NCI-H345 (cell line): ENCODE measurements at places on chromosomes 5 and 9.

GRCh38 chr5:173715607-173716006 is 99.2 kb upstream of the BOD1 start:
- no peak for DNase-seq

GRCh38 chr5:133779828-133780475 is 167.6 kb upstream of the FSTL4 start:
- no peak for DNase-seq

GRCh38 chr5:68193481-68194036 is 22.0 kb upstream of the PIK3R1 start:
- no peak for DNase-seq

DNA sequence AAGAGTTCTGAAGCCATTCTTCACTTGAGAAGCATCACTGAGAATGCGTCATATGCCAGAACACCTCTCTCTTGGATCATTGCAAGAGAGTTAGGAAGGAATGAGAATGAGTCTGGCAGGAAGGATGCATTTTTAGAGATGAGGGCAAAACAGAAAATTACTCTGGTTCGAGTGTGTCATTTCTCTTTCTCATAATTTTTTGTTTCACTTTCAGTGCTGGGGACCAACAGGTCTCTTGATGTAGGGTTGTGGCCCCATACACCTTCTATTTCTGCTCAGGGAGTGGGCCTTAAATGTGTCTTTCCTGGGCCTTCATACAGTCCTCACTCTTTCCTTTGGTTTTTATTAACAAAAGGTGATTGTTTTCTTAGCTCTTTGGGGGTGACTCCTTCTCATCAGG is 302.4 kb downstream of the NR3C1 start:
- DNase-seq: no peak

DNA sequence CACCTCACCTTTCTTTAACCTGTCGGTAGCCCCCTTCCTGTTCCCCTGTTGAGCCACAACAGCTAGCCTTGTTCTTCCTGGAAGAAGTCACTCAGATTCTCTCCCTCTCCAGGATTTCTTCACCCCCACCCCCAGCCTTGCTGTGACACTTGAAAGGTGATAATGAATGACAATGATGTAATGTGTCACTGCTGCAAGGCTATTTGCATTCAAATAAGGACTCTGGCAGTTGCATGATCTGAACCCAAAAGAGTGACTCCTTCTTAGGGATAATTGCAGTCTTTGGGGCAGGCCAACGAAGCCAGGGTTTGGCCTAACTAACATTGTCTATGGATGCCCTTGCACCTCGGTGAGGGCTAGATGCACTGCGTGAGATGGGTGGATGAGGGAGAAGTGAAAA is 154.4 kb upstream of the CLINT1 start:
- no peak for DNase-seq

DNA sequence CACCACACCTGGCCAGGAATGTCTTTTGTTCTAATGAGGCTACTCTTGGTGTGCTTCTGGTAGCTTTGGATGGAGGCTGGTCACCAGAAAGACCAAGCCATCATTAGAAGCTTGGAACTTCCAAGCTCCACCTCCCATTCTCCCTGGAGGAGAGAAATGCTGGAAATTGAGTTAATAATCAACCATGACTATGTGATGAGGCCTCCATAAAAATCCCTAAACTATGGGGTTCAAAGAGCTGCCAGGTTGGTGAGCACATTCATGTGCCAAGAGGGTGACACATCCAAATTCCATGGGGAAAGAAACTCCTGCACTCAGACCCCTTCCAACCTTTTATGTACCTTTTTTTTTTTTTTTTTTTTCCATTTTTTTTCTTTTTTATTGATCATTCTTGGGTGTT is 105.5 kb upstream of the SPATA31C2 start:
- DNase-seq: no peak

- no peak for DNase-seq
Observed at GRCh38 chr9:6711403-6711802, 46.4 kb upstream of the KDM4C start.

DNA sequence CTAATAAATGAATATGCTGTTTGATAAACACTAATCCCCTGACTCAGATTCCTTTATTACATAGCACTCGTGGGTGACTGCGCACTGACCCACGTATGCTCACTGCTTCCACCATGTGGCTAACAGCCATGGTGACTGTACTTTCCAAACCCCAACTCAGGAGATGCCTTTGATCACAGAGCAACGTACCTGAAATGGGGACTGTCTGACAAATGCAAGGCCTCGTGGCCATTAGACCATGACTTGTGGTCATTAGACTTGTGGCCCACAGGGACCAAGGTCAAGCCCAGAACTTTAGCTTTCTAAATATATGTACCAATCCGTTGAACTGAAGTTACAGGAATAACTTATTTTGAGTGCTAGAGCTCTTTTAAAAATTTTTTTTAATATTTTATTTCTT is 46.6 kb downstream of the CYFIP2 start:
- DNase-seq: peak; percentile 30

DNA sequence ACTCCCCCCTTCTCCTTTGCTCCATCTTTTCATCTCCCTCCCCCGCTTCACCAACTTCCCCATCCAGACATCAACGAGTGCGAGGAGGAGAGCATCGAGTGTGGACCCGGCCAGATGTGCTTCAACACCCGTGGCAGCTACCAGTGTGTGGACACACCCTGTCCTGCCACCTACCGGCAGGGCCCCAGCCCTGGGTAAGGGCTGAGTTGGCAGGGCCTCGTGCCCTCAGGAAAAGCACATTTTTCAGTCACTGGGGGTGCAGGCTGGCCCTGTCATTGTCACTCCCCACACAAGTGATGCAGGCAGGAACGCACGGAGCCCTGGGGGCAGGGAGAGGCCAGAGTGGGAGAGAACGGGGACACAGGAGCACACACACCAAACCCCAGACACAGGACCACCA is 12.4 kb upstream of the ASS1 start:
- no peak for DNase-seq

GRCh38 chr5:6873359-6873758 is 160.1 kb downstream of the TENT4A start:
- DNase-seq: no peak

DNA sequence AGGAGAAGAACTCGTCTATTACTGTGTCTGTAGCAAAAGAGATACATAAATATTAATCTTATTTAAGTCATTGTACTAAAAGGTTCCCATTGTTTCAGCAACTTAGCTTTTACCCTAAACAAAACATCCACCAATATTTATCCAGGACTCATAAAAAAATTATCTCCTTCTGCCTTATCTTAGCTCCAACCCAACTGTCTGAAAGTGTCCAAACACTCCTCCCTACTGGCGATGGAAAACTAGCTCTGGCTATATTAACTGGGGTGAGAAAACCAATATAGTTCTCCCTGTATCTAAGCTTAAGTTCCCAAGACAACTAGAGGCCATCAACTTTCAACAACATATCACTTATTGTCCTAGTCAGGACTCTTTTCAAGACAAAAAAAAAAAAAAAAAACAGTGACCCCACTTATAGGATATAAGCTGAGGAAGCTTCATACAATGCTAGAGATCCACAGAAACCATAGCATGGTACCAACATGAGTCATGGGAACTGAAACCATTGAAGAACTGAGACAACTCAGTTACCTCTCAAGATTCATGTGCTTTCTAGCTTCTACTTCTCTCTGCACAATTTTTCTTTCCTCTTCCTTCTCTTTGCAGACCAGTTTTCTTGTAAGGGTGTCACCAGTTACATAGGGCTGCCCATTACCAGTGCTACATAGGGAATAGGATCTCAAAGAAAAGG is 150.7 kb upstream of the RASA1 start:
- no peak for DNase-seq

GRCh38 chr5:30960036-30960435 is 233.4 kb upstream of the CDH6 start:
- no peak for DNase-seq

DNA sequence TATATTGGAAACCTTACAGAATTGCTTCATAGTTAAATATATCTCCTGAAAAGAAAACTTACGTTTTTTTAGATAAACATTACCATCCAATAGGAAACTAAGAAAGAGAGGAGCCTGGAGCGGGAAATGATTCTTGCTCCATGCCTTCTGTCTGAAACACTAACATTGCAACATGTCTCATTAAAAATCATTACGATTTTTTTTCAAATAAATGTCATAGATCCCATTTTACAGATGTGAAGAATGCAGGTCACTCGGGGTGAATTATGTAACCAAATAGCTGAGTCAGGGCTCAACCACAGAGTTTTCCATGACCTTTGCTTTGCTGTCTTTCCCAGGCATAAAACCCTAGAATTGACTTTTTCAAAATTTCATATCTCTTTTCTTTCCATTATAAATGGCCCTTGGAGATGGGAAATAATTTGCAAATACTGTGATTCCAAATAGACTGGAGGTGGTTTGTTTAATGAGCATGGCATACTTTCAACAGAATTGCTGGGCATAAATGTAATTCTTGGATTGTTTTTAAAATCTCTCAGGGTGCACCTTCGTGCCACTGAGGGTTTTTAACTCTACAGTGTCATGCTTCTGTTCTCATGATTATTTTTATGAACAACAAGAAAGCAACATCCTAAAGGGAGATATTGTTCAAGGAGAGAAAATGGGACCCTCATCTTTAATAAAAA is 302.8 kb downstream of the EBF1 start:
- no peak for DNase-seq

DNA sequence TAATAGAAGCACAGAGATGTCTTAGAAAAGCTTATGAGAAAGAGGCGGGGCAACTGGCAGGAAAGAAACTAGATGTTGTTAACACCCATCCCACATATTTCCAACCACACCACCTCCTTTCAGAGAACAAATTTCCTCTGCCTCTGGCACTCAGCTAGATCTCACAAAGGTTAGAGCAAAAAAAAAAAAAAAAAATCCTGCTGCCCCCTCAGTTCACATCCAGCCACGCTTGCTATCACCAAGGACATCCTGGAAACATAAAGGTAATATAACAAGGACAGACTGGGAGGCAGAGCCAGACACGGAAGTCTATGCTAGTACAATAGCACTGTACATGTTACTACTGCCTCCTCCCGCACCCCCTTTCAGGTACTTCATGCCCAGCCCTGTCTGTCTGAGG is 238.0 kb upstream of the PTGER4 start:
- no peak for DNase-seq

DNA sequence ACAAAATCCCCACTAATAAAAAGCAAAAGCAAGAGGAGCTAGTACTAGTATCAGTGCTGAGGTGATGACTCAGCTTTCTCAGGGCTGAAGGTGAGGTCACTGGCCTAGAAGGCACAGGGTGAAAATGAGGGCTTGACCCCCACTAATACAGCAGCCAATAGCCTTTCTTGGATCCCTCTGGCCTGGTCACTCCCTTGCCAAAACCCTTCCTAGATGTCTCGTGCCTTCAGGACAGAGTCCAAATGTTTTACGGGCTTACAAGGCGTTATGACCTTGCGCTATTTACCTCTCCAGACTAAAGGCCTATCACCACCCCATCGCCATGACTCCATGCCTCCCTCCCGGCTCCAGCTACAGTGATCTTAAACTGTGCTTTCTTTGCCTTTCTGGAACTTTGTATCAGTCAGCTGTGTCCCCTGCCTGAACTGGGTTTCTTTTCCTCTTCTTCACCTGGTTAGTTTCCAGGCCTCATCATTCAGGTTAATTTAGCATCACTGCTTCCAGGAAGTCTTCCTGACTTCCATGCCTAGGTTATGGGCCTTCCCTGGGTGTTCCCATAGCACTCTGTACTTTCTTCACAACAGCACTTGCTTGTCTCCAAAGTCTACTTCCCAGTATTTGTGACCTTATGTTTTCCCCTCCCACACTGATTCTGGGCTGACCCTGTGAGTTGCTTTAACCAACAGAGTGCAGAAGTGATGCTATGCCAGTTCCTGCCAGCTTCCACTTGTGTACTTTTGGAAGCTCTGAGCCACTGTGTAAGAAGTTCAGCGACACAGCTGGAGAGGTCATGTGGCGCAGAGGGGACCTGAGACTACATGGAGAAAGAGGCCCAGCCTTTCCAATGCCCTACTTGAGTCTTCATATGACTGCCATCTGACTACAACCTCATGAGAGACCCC is 4.2 kb upstream of the DELE1 start:
- no peak for DNase-seq

GRCh38 chr5:177195307-177195952 is 61.9 kb downstream of the NSD1 start:
- no peak for DNase-seq

- DNase-seq: no peak
Observed at GRCh38 chr9:105864248-105864898, 170.0 kb downstream of the TMEM38B start.

DNA sequence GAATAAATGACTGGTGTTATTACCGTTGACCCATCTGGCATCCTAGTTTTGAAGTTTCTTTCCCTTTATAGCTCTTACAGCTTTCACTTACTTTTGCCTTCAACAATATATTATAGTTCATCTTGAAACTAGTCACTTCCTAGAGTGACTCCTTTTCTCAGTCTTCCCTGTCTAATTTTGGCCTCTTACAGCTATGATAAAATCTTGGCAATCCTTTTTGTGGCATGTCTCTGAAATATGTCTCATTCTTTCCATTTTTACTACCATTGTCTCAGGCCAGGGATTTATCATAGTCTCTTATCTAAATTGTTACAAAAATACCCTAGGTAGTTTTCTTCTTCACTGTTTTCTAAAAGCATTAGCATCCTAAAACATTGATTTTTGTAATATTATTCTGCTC is 621.3 kb upstream of the ZNF608 start:
- DNase-seq: no peak

DNA sequence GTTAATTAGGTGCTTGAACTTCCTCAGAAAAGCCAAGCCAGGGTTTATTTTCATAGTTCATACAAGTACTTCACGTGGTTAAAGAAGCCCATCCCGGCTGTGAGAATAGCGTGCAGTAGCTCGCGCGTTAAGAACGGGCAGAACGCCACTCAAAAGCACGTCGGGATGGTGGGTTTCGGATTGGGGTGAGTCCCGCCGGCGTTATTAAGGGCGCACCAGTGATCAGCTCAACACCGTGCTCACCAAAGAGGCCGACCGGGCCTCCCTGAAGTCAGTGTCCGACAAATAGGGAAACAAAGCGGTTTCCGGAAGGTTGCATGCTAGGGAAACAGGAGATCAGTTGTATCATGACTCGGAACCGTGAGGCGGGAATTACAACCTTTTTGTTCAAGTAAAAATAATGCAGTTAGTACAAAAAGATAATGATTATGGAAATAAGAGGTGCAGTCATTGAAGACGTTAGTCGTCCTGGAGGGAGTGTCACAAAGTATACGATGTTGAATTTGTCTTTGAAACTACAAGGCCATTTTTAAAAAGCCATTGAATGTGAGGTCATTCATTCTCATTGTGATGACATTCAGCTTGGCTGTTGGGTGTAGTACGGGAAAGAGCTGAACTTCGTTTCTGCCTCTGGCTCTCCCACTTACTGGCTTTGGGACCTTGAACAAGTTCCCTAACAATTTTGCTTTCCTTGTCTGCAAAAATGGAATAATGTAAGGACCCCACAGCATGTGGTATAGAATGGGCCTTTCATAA is 992 bp downstream of the SETD9 start:
- DNase-seq: peak; percentile 64

GRCh38 chr5:96687812-96688453 is 25.8 kb downstream of the CAST start:
- no peak for DNase-seq

- no peak for DNase-seq
Observed at GRCh38 chr5:148312153-148312552, at the start of gene SPINK7. Gene SPINK7 (plus strand): TSS chr5:148312423. CDS start chr5:148312484, 61 bp downstream.

GRCh38 chr9:22124263-22125011 is 115.3 kb upstream of the CDKN2B start:
- DNase-seq: no peak
